ENCODE measurements at places on chromosomes 3 and 15.

- no peak for DNase-seq
Measured at GRCh38 chr15:36688310-36689011, 109.0 kb downstream of the CDIN1 start.

GRCh38 chr15:44397869-44398268 is 29.6 kb upstream of the CTDSPL2 start:
- DNase-seq, result no peak

DNA sequence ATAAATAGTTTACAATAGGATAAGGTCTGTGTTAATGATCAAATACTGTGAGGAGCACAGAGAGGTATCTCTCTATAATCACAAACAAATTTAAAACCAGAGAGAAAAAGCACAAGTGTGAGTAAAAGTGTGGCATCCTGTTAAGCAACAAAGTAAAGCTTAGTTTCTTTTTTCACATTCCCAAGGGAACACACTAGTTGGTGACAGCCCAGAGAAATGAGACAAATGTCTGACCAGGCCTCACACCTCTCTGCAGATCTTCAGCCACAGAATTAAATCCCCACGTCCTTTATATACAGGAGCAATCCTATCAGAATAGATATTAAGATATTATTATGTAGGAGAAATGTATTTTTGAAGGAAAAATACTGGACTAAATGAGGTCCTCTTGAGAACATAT is 2.7 kb downstream of the FBN1 start:
- DNase-seq, result no peak

GRCh38 chr3:20682573-20682972 is 496.6 kb upstream of the SGO1 start:
- no peak for DNase-seq

- DNase-seq, result no peak
Measured at GRCh38 chr15:72070817-72071447, 47.0 kb downstream of the MYO9A start.

DNA sequence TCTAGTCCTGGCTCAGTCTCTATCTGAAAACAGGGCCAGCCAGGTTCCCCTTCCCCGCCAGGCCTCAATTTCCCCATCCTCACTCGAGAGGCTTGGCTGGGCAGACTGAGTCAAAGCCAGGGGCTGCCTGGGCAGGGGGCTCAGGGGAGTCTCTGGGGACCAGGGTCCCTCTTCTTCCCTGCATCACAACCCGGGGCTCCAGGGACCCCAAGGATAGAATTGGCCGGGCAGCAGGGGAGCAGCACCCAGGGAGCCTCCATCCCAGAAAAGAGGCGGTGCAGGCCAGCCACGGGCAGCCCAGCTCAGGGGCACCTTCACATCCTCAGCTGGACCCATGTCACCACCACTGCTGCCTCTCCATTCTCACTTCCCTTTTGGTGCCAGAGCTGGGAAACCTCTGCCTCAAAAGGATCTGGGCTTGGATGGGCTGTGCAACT is 13.3 kb upstream of the PLXND1 start:
- no peak for DNase-seq

GRCh38 chr3:26932752-26933151 is 310.2 kb downstream of the LRRC3B start:
- DNase-seq, result no peak

DNA sequence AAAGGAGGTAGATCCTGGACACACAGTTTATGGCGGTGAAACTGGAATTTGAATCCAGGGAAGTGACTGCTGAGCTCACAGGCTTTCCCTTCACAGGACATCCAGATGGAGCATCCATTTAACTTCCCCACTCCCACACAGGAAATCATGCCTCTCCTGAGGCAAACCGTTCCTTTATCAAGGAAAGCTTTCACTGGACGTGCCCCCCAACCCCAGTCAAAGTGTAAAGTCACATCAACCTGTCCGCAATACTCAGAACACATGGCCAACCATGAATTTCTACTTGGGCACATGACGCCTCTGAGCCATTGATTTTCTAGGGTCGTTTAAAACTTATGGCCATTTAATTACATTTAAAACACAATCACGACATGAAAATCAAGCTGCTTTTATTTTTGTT is 2.9 kb downstream of the PCOLCE2 start:
- no peak for DNase-seq

DNA sequence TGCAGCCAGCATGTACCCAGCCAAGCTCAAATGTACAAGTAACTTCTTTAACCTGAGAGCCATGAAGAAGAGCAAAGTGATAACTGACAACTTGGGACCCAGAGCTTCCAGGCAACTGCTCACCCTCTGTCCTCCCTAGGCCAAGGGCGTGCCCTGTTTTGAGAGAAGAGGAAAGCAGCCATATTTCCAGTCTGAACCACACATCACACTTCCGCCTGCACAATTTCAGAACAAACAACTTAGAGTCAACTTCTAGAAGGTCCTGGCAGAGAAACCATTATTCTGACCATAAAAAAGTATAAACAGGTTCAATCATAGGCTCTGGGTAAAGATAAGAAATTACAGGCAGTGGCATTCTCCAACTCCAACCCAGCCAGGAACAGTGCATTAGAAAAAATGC is 50.1 kb downstream of the ITGB5 start:
- no peak for DNase-seq

DNA sequence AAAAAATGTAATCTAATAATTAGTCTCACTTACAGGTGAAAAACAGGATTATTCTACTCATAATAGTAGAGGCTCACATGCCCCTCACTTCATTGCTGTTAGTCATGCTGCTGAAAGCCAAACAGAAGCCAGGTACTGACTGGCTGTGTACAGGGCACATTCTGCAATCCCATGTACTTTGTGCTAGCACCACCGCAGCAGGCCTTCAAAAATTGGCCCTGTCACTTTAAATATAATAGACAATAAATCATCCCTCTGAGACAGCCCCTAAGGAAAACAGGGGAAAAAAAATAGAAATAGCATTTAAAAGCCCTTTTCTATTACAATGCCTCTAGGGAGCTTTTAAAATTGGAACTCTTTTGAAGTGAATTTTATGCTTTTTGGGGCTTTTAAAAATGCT is 723.8 kb downstream of the TUSC7 start:
- DNase-seq, result no peak

DNA sequence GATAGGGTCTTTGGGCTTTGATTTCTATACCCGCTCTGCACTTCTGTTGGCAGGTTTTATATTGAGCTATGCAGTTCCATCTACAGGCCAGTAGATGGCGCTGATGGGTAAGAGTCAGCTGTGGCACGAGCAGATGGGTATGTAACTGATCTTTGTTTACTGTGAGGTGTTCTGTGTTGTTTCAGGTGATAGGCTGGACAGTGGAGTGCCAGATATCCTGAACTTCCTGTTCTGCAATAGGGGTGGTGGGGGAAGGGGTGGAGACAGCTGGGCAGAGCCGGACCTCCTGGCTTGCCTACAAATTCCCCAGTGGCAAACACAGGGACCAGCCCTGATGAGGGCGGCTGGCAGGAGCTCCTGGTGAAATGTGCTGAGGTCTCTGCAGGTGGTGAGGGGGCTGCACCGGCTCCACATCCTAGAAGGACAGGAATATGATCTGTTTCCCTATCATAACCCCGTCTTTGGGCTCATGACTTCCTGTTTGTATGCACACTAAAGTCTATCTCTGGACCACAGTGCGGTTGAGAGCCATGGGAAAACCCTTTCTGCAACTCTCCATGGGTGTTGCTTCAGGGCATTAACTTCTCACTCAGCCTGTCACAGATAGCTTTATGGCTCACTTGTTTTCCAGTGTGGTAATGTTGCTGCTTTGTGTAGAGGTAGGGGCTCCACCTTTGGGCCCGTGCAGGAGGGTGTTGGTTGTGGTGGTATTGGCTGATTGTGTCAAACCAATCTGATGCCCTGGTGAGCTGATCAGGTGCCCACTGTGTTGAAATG is 13.4 kb upstream of the FAM98B start:
- DNase-seq, result peak; percentile 81

DNA sequence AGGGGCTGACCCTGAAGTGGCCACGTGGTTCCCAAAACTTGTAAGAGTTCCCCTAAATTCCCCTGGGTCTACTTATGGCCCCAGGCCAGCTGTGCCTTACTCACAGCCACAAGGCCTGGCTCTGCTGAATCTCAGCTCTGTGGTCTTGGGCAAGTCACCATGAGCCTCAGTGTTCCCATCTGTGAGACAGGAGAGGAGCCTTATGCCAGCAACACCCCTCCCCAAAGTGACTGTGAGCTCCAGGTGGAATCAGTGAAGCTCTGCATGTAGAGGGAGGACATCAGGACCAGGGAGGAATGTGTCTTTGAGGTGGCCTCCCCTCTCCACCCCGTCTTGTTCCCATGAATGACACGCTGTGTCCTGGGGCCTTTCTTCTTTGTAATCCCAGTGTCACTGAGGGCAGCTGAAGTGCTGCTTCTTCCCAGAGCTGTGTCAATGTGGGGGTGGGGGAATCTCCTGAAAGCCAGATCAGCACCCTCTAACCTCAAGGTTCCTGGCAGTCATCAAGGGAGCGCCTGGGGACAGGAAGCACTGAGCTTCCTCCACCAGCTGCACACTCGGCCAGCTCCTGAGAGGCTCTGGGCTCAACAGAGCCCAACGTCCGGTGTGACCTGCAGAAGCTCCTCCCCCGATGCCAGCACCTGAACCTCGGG is 258.9 kb downstream of the UACA start:
- DNase-seq, result no peak

DNA sequence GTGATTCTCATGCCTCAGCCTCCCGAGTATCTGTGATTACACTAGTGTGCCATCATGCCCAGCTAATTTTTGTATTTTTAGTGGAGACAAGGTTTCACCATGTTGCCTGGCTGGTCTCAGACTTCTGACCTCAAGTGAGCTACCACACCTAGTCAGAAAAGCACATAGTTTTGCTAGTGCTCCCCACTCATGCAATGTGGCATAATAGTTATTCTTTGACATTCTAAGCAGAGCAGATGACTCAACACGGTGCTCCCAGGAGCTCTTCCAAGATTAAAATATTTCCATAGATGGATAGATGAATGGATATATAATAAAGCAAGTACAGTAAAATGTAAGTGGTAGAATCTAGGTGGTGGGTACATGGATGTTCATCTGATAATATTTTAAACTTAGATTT is 53.1 kb upstream of the GK5 start:
- no peak for DNase-seq

- DNase-seq, result no peak
Measured at GRCh38 chr3:79314962-79315361, 452.8 kb downstream of the ROBO1 start.

DNA sequence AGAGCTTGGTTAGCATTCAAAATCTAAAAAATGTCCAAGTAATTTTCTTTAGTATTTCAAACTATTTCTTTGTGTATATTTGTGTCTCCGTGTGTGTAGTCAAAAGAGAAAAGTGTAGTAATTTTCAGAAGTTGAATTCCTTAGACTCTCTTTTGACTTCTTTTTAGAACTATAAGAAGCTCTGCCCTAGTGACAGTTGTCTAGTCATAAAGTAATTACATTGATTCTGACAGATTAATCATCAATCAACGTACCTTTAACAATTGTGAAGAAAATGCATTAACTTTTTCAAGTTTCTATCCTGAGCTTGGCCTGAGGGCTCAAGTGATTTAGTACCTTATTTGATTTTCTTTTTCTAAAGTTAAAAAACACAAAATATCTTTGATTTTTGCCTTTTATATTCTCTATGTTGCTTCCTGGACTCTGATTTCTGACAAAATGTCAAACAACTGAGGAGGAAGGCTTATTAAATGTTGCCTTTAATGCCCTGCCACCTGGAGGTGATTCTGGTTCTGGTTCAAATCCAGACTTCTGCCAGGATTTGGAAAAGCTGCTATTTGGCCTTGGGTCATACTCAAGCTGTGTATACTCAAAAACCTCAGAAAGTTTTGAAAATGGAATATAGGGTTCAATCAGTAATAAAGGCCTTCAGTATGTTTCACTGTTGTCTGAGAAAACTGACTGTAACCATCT is 653.6 kb downstream of the NSUN3 start:
- DNase-seq, result peak; percentile 44

GRCh38 chr15:94421706-94422105 is 190.3 kb downstream of the MCTP2 start:
- no peak for DNase-seq

- DNase-seq, result peak; percentile 64
Measured at GRCh38 chr3:149233323-149233722, 11.7 kb upstream of the CP start.

GRCh38 chr15:78997981-78998499 is 53.2 kb upstream of the CTSH start:
- no peak for DNase-seq
